ENCODE measurements at places on chromosomes 6 and 20.

DNA sequence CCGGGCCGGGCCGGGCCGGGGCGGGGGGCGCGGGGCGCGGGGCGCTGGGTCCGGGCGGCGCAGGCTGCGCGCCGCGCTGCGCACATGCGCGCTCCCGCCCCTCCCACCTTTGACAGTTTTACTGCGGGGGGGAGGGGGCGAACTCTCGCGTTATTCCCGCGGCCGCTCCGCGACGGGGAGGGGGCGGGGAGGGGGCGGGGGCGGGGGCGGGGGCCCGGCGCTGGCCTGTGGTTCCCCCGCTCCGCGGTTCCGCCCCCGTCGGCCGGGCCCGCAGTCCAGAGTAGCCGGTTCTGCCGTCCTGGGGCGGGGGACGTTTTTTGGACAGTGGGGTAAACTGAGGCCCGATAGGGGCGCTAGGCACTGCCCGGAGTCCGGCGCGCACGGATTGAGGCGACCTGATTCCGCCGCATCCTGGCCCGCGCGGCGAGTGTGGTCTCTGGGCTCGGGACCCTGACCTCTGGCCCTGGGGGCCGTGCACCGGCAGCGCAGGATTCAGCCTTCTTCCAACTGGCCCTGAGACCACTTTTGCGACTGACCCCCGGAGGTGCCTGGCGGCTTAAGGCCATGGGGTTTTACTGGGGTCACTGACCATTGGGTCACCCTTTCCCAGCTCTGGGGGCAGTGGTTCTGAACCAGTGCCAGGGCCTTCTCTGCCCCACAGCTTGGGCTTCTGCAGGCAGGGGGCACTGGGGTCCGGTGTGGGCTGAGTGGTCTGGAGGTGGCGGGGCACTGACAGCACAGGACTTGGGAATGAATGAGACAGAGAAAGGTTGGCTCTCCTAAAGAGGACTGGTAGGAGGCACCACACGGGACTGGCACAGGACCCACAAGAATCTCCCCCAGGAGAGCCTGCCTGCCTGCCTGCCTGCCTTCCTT lies at the start of gene ZNF512B:
ZNF512B (minus strand) TSS at position 93 of the 876 bp plus-strand sequence. CDS start 1,980 bp downstream, outside the sequence.
- DNase-seq, result peak; percentile 92

DNA sequence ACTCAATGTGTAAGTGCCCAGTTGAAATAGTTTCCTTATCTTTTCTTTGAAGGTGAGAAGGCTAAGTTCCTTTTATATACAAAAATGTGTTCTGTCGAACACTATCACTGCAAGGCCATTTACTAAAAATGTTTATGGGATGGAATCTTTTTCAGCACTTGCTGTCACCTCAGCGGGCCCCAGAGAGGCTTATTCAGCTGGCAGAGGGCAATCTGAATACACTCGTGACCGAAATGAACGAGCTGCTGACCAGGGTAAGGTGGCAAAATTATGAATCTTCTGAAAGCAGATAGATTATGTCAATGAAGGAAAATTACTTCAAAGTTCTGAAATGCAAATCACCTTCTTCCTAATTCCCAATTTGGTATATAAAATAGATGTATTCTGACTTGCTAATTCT lies 340.2 kb downstream of the ARHGAP18 start:
- no peak for DNase-seq

GRCh38 chr6:42294759-42295158 lies 77.1 kb upstream of the MRPS10 start:
- DNase-seq, result no peak

DNA sequence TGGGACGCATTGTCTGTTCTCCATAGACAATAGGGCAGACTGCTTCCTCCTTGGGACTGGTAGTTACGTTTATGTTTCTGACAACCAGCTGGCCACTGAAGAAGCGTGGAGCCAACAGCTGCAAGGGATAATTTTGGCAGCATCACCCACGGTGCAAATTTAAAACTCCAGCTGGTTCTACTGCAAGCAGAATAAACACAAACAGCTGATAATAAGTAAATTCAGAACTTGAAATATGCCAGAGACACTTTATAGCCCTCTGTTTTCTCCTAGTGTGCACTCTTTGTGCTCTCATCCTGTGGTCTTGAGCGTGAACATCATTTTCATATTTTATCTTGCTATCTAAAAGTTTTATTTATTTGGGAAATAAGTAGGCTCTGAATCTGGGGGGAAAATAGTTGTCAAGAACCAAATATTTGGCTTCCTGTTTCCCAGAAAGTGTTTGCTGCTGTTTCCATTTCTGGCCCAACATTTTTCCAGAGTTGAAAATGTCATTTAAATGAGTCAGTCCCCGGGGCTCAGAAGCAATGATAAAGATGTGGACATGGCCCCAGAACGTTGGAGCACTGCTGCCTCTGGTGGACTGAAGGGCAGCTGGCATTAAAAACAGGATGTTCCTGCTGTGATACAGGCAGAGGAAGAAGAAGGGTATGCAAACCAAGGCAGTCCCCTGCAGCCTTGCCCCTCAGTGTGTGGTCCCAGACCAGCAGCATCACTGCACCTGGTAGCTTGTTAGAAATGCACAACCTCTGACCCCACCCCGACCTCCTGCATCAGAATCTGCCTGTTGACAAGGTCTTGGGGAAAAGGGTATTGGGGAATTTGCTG lies 12.5 kb upstream of the THBD start:
- peak; percentile 15 for DNase-seq

- DNase-seq, result no peak
Measured at GRCh38 chr6:81896525-81897503, 144.3 kb upstream of the TENT5A start.

DNA sequence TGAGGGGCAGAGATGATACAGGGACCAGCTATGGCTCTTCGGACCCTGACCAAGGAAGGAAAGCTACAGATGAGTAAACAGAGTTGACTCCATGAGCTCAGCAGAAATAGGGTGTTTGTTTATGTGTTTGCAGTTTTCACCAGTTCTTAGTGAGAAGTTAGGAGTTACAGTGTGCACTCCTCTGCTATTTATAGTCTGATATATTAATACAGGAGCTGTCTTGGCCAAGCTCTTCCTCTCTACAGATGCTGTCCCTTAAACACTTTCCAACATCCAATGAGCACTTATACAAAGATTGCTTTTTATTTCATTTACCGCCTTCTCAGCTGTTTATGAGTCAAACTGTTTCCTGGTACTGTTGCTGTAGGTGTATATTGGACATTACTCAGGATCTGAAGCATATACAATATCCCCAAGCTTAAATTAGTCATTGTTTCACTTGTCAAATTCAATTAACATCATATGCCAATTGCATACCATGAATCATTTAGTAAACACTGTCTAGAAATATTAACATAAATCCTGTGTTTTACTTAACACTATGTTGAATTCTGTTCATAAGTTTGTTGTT lies 618.0 kb downstream of the PRKN start:
- DNase-seq, result no peak

- no peak for DNase-seq
Measured at GRCh38 chr20:38133680-38134426, 31.2 kb downstream of the TGM2 start.

DNA sequence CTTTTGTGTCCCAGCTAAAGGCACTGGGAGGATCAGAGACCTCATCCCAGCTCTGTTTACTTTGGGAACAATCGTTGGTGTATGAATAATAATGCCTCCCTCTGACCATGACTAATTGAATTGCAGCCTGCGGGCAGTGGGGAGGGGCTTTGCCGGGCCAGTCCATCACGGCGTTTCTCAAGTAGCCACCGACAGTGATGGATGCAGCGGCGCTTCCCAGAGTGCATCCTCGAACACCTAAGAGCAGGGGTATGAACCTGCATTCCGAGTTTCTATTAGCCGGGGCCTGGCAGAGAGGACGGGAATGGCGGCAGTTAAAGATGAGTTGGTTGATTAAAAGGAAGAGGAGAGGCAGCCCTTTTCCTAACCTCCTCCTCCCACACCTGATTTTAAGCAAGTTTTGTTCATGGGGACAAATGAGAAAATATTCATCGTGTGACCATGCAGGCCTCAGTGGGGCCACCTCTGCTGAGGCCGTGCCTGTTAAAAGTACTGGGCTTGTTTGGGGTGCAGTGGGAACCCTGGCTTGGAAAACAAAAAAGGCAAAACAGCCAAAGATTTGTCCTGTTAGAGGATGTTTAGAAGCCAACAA lies 154.1 kb downstream of the FOXA2 start:
- peak; percentile 77 for DNase-seq

GRCh38 chr6:9140951-9141460 lies 705.7 kb upstream of the SLC35B3 start:
- DNase-seq, result no peak

DNA sequence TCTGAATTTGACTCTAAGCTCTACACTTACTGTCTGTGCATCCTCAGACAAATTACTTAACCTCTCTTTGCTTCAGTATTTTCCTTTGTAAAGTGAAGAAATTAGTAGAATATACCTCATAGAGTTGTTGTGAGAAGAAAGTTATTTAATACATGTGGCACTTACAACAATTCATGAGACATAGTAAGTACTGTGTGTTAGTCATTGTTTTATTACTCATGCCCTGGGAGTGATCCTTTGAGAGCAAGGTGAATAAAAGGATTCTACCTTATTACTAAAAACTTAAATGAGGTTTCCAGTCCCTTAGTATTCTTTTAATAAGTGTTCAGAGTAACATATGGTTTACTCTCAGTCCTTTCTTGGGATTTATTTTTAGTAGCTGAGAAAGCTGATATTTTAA lies 233.6 kb upstream of the MAP3K7 start:
- no peak for DNase-seq

- peak; percentile 17 for DNase-seq
Measured at GRCh38 chr6:23106951-23107350, 537.6 kb downstream of the HDGFL1 start.

DNA sequence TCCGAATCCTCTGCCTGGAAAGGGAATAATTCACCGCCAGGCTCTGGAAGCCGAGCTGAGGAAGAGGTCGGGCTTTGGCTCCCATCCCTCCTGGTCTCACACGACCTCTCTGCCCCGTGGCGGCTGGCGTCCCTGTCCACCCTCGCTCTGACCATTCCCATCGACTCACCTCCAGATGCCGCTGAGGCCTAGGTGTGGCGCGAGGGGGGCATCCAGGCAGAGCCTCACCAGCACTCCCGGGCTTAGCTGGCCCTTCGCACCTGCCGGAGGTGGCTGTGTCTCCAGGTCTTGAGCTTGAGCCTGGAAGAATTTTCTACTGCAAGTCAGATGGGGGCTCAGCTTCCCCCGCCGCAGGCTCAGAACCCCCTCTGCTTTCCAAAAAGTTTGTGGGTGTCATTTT lies 28.5 kb upstream of the SMOC2 start:
- DNase-seq, result no peak
